ENCODE measurements at places on chromosomes 5 and 9.
A peak's percentile ranks its signal among the peaks of the same experiment; 100 is the strongest.

DNA sequence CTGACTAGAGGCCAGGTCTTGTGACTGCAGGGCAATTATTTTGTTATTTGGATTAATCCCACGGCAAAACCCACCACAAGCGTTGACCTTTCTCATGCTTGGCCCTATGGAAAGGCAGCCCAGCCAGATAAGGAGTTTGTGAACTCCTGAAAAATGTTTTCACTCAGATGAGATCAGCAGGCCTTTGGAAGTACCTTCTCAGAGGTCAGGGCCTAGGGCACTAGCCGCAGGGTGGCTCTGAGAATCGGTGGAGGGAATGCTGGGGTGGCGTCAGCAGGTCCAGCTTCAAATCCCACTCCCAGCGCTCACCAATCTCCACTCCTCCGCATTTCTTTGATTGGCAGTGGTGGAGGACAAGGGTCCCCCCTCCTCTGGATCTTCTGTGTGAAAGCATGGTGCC, 194.4 kb downstream of the GADD45G start:
- no peak for DNase-seq

- no peak for DNase-seq
Observed at GRCh38 chr9:137832191-137832700, 45.3 kb upstream of the CACNA1B start.

- no peak for DNase-seq
Observed at GRCh38 chr5:84790406-84790805, 405.7 kb upstream of the EDIL3 start.

- peak; percentile 88 for DNase-seq
Observed at GRCh38 chr5:72107131-72107900, at the start of gene MAP1B. MAP1B (plus strand) TSS chr5:72107475; CDS start chr5:72107532, 57 bp downstream.

DNA sequence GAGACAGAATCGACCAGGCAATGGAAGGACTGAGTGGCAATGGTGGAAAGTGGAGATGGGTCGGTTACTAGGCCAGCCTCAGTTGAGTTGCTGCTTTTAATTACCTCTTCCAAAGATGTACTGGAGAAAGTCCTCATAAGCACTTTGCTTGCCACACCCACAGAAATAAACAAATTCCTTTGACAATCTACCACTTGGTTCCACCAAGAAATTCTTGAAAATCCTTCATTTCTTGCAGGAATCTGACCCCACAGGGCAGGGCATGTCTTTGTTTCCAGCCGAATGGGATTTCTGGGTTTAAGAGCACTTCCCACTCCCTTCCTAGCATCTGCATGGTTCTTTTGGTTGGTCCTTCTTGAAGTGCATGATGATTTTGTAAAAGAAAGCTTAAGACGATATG, 54.5 kb downstream of the ADAMTS12 start:
- DNase-seq = no peak

GRCh38 chr9:99998866-99999265, 92.4 kb downstream of the STX17 start:
- no peak for DNase-seq

All from fibroblast of skin of back (primary cell).